Large intestine (tissue), 12 donors: ENCODE measurements at places on chromosomes 5 and 9. TPM values are rescaled to one million over a fixed set of nuclear protein-coding genes. Genes with fewer than 3 reads are reported as not detected.

DNA sequence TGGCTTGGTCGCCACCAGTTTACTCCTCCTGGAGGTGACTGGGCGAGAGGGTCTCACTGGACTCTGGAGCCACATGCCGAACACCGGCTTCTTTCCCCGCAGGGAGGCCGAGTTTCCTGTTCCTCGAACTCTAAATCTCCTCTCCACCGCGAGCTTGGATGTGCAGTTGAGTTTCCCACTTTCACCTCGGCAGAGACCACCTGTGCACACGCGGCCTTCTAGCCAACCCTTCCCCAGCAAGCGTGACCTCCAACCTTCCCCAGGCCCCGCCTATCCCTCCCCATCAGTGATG is 380.1 kb downstream of the IRX2 start:
- no peaks in the 10 kb centered on the region for H3K4me1 ChIP-seq
- H3K27me3 ChIP-seq, result no peaks in the 10 kb centered on the region
- H3K27ac ChIP-seq, result no peak overlapping the region
- no peaks in the 10 kb centered on the region for H3K36me3 ChIP-seq
- no peak overlapping the region for H3K4me3 ChIP-seq

GRCh38 chr9:127569886-127570401 is 42.1 kb upstream of the STXBP1 start:
- peak; percentile 54 for DNase-seq
- H3K4me3 ChIP-seq, result peak overlapping the region; percentile 76
- peaks cover 43% of the 10 kb centered on the region for H3K4me1 ChIP-seq
- no peaks in the 10 kb centered on the region for H3K27me3 ChIP-seq
- H3K36me3 ChIP-seq, result no peaks in the 10 kb centered on the region

DNA sequence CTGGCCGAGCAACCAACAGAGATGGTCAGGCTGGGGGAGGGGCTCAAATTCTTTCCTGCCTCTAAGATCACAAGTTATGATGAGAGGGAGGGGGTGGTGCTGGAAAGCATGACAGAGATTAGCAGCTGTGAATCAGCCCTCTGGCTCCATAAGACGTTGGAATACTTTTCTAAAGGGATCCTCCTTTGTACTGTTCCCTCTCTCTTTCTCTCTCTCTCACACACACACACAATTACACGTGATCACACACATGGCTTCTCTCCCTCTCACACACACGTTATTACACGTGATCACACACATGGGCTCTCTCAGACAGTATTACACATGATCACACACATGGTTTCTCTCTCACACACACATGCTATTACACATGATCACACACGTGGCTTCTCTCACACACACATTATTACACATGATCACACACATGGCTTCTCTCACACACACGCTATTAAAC is at the start of gene SLC45A2:
Gene SLC45A2 (minus strand): TSS at position 23 of the 454 bp plus-strand sequence. CDS start 110 bp downstream, outside the sequence.
- H3K27ac ChIP-seq, result no peak within 1 kb of the TSS
- no peak for DNase-seq
- H3K36me3 ChIP-seq, result peaks cover 28% of the 10 kb centered on the region

DNA sequence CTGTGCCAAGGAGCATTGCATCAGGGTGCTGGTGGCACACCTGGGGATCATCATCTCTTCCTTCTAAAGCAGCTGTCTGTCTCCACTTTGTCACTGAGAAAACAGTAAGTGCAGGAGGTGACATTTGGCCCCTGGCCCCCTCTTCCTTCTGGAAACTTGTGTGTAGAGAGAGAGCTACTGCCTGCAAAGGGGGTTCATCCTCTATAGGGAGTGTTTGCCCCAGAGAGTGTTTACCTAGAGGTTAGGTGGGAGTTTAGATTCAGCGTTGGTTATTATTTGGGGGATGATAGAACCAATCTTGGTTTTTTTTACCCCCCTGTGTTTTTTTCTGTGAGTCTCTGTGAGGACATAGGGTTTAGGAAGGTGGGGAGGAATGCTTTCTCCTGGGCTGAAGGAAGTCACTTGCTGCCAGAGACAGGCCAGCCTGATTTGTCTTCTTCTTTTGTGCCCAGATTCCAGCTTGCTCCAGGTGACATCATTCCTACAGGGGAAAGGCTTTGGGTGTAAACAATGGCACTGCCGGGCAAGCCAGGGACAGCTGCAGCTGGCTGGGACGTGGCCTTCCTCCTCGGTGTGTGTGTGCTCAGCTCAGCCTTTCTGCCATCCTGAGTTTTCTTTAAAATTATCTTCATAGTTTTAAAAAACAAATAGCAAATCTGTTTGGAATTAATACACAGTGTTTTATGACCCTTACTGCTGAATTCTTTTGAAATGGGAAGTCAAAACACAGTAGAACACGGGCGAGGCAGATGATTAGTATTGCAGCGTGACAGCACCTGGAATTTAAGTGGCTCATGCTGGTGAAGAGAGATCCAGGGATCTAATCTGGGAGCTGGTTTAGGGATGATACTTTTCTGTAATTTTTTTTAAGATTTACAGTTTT is 24.5 kb downstream of the PRRC2B start:
- H3K4me3 ChIP-seq, result no peak overlapping the region
- peak overlapping the region; percentile 3 for H3K27ac ChIP-seq
- H3K36me3 ChIP-seq, result peaks cover 13% of the 10 kb centered on the region
- H3K4me1 ChIP-seq, result peaks cover 35% of the 10 kb centered on the region
- no peaks in the 10 kb centered on the region for H3K27me3 ChIP-seq
- DNase-seq, result peak; percentile 39

SLC45A2 gene
- polyA plus RNA-seq, result 0.12 TPM

SLC1A1 gene
- 42.5 TPM for polyA plus RNA-seq

EGFL7 gene
- 47.5 TPM for polyA plus RNA-seq

GRCh38 chr5:146192571-146193043 is 10.2 kb upstream of the LARS1 start:
- no peaks in the 10 kb centered on the region for H3K4me1 ChIP-seq
- H3K27ac ChIP-seq, result no peak overlapping the region
- H3K27me3 ChIP-seq, result peaks cover 2% of the 10 kb centered on the region
- H3K4me3 ChIP-seq, result no peak overlapping the region
- H3K36me3 ChIP-seq, result no peaks in the 10 kb centered on the region

DNA sequence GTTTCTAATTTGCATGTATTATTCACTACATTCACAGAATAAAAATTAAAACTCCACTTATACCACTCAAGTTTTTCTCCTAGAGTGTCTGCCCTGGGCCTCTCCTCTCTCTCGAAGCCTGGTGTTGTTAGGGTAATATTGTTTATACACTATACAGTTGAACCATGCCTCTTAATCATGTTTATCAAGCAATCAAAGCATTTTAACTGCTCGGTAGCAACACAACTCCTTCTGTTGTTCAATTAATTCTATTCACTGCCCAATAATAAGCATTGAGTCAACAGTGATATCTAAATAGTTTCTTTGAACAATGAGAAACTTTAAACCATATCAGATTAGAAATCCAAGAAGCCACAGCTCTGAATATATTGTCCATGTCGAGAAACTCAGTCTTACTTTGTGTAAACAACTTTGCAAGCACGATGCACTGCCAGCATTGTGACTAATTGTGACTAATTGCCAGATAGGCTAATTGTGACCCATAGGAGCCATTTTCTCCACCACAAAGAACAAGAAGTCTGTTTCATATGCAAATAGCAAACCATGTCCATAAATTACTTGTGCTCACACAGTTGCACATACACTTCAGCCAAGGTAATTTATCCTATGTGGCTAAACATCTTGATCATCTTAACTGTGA is at the start of gene DNAH5:
Gene DNAH5 (minus strand): TSS at position 129 of the 640 bp plus-strand sequence. CDS start 250 bp downstream, outside the sequence.
- H3K36me3 ChIP-seq, result no peaks in the 10 kb centered on the region
- H3K27ac ChIP-seq, result no peak within 1 kb of the TSS
- no peaks in the 10 kb centered on the region for H3K4me1 ChIP-seq

DNA sequence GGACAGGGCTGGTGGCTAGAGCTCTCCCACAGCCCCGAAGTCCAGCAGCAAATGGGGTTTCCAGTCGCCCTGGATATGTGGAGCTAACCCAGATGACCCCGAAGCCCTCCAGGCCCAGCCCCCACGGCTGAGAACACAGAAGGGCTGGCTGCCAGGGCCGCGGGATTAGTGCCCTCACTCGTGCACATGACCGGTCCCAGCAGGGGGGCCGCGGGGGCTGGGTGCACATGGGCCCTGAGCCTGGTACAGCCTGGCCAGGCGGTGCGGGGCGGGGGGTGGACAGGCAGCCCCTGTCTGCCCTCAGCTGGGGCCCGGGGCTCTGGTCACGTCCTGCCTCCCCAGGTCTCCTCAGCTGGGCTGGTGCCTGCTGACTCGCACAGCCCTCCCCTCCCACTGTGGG is 5.9 kb downstream of the SSNA1 start:
- H3K4me3 ChIP-seq, result no peak overlapping the region
- H3K36me3 ChIP-seq, result peaks cover 40% of the 10 kb centered on the region
- H3K27ac ChIP-seq, result no peak overlapping the region

CCDC183 gene
- polyA plus RNA-seq, result 27.4 TPM

GRCh38 chr9:128078504-128079434 is 10.7 kb downstream of the SLC25A25 start:
- H3K36me3 ChIP-seq, result no peaks in the 10 kb centered on the region
- H3K4me1 ChIP-seq, result peaks cover 63% of the 10 kb centered on the region
- peak overlapping the region; percentile 96 for H3K27ac ChIP-seq
- peak overlapping the region; percentile 1 for H3K4me3 ChIP-seq

DNA sequence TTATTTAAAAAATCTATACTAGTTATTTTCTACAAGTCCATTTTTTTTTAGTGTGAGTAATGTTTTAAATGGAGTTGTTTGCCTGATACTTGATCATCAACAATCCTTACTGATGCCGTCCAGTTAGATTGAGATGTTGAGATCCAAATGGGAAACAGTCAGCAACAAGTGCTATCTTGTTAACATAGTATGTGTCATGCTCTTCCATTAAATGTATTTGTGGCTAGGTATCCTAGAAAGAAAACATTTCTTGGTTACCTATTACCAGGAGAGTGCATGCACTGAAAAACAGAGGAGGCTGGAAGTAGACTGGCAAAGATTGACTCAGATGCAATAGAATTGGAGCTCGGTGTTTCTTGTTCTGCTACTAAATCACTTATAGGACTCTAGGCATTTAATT is 123.4 kb upstream of the MAN2A1 start:
- H3K4me1 ChIP-seq, result no peaks in the 10 kb centered on the region
- no peak overlapping the region for H3K27ac ChIP-seq
- no peak overlapping the region for H3K4me3 ChIP-seq
- H3K27me3 ChIP-seq, result no peaks in the 10 kb centered on the region
- DNase-seq, result no peak

PWWP2A gene
- 26.4 TPM for polyA plus RNA-seq

NSMF gene
- polyA plus RNA-seq, result 33.4 TPM

DNA sequence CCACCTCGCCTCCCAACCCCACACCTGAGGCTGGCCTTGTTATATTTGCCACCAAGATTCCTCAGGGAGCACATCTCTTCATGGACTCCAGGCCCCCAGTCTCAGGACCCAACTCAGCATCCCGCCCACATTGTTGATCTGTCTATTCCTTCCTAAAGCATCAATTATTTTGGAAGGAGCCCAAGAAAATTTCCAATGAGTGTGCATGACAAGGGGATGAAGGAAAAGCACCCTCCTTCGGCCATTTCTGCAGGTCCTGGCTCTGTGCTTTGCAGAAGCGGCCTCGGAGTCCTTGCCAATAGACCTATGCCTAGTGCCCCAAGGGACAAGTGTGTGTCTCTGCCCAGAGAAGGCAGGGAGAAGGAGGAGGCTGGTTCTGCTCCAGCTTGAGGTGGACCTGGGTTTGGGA is 273.2 kb downstream of the GADD45G start:
- peaks cover 3% of the 10 kb centered on the region for H3K4me1 ChIP-seq
- no peak overlapping the region for H3K27ac ChIP-seq

- H3K4me3 ChIP-seq, result no peak overlapping the region
- H3K4me1 ChIP-seq, result no peaks in the 10 kb centered on the region
- no peak overlapping the region for H3K27ac ChIP-seq
- H3K36me3 ChIP-seq, result no peaks in the 10 kb centered on the region
- H3K27me3 ChIP-seq, result peaks cover 2% of the 10 kb centered on the region
- no peak for DNase-seq
Observed at GRCh38 chr9:84754881-84755280, 85.4 kb downstream of the NTRK2 start.

DNA sequence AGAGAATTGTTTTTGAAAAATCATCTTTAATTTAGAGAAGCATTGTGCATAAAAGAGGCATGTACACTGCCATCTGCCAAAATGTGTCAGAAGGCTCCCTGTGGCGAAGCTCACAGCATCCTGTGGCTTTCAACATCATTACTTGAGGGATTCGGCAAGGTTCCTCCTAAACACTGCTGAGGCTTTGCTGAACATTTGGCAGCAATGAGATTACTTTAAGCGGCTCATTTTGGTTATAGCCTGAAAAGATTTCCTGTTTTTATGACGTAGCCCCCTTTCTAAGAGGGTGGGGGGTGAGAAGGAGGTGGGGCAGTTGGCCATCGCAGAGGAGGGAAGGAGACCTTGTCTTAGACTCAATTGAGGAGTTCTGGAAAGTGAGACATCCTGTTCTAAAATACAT is 469.4 kb downstream of the RASEF start:
- no peak overlapping the region for H3K27ac ChIP-seq
- peaks cover 18% of the 10 kb centered on the region for H3K4me1 ChIP-seq
- H3K36me3 ChIP-seq, result no peaks in the 10 kb centered on the region
- H3K4me3 ChIP-seq, result no peak overlapping the region
- no peaks in the 10 kb centered on the region for H3K27me3 ChIP-seq

CMBL gene
- polyA plus RNA-seq, result 61.2 TPM

DNA sequence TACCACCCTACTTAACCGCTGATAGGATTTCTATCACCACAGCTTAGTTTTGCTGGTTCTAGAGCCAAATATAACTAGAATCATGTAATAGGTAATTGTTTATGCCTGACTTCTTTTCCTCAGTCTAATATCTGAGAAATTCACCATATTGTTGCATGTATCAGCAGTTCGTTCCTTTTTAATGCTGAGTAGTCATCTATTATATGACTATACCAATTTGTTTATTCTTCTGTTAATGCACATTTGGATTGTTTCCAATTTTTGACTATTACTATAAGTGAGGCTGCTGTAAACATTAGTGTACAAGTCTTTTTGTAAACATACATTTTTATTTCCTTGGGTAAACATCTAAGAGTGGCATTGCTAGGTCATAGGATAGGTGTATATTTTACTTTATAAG is 25.9 kb downstream of the CSNK1G3 start:
- no peak for DNase-seq
- H3K27ac ChIP-seq, result no peak overlapping the region
- H3K27me3 ChIP-seq, result no peaks in the 10 kb centered on the region
- H3K36me3 ChIP-seq, result no peaks in the 10 kb centered on the region

DNA sequence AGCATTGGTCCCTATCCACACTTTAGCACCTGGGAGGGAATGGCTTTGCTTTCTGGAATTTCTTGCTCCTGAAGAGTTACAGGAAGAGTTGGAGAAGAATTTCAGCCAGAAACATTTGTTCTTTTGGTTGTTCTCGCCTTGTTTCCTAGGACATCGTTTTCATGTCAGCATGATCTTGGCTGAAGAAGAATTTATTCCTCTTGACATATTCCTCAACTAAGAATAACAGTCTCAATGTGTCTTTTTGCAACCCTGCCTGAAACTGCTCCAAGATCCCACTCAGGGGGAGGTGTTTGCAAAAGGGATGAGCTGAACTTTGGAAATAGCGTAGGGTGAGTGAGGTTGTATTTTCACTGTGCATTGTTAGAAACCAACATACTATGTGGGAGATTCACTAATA is 26.1 kb downstream of the MAMDC2 start:
- no peaks in the 10 kb centered on the region for H3K27me3 ChIP-seq
- no peak overlapping the region for H3K4me3 ChIP-seq
- H3K36me3 ChIP-seq, result no peaks in the 10 kb centered on the region
- H3K27ac ChIP-seq, result no peak overlapping the region
- no peak for DNase-seq
